T-helper 1 cell treated with Interleukin-12 subunit alpha and Interleukin-12 subunit beta and Interleukin-4 antibody, amounts not matched to agents 30 ng/mL and 1 ng/mL, for 36 hours (primary cell): ENCODE measurements at places on chromosomes 5 and 9. TPM values are rescaled to one million over a fixed set of nuclear protein-coding genes. Genes with fewer than 3 reads are reported as not detected.

The CORO2A gene
- 3.8 and 3.9 TPM in 2 replicates for total RNA-seq

The PCDHGA5 gene
- 0.46 and 0.49 TPM in 2 replicates for total RNA-seq

The PDLIM4 gene
- 0.17 and 0.74 TPM in 2 replicates for total RNA-seq

The GBGT1 gene
- total RNA-seq = 14.3 and 15.4 TPM in 2 replicates

The P4HA2 gene
- 24.3 and 25.1 TPM in 2 replicates for total RNA-seq

The PRR16 gene
- total RNA-seq = not detected in 2 replicates

The IL9 gene
- total RNA-seq = 0.51 and 1.3 TPM in 2 replicates

The ISL1 gene
- not detected in 2 replicates for total RNA-seq

The PARP8 gene
- 91.4 and 91.7 TPM in 2 replicates for total RNA-seq

The MOB3B gene
- total RNA-seq = 0.39 and 0.73 TPM in 2 replicates

The PCDHGA3 gene
- 0.07 and 0.34 TPM in 2 replicates for total RNA-seq

The GPBP1 gene
- 103 and 118 TPM in 2 replicates for total RNA-seq

The PCDHGC4 gene
- 0.37 TPM in 1 of 2 replicates, not detected in the other for total RNA-seq

The LIX1 gene
- total RNA-seq = not detected in 2 replicates

The CCDC152 gene
- 2.5 and 3.4 TPM in 2 replicates for total RNA-seq

The IFNA2 gene
- total RNA-seq = not detected in 2 replicates

The LCN1 gene
- total RNA-seq = not detected in 2 replicates

The RNF183 gene
- 0.34 TPM in 1 of 2 replicates, not detected in the other for total RNA-seq

The PCDHB7 gene
- total RNA-seq = not detected in 2 replicates

The MARCOL gene
- total RNA-seq = not detected in 2 replicates

The TICAM2 gene
- total RNA-seq = 3.3 and 3.5 TPM in 2 replicates

The TMEM8B gene
- total RNA-seq = 1.7 and 2.5 TPM in 2 replicates

The POU5F2 gene
- total RNA-seq = 2.3 and 2.4 TPM in 2 replicates

The HTR1A gene
- not detected in 2 replicates for total RNA-seq

The PDE6A gene
- total RNA-seq = not detected in 2 replicates

The PCDHA10 gene
- total RNA-seq = not detected in 2 replicates

The OSMR gene
- total RNA-seq = 0.17 and 0.25 TPM in 2 replicates

The LHX6 gene
- total RNA-seq = not detected in 2 replicates

The ZNF879 gene
- 3.4 and 3.9 TPM in 2 replicates for total RNA-seq

The MED7 gene
- total RNA-seq = 13.2 and 15.0 TPM in 2 replicates

The SLC28A3 gene
- 0.85 and 0.98 TPM in 2 replicates for total RNA-seq

The ENTR1 gene
- 42.7 and 45.4 TPM in 2 replicates for total RNA-seq

The GRXCR2 gene
- not detected in 2 replicates for total RNA-seq

The PCDHA2 gene
- total RNA-seq = not detected in 2 replicates

The ACOT12 gene
- total RNA-seq = not detected in 2 replicates

The GPR151 gene
- not detected in 2 replicates for total RNA-seq

The ANKRD34B gene
- not detected in 2 replicates for total RNA-seq
